ENCODE measurements at places on chromosomes 2 and 18.

DNA sequence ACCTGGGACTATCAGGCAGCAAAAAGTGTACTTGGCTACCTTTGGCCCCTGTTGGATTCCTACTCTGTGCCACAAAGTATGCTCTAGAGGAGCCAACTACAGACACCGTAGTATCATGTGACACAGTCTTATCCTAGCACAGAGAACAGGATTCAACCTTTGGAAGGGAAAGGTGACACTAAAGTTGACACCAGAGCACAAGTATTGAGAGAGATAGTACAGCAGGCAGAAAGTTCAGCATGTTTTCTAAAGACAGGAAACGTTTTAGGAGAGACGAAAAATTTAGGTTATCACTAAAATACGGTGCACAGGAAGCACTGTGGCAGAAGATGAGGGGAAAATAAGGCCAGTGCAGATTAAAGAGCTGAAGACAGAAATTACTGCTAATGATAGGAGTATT is 18.6 kb downstream of the SMAD2 start:
- no peak for DNase-seq

DNA sequence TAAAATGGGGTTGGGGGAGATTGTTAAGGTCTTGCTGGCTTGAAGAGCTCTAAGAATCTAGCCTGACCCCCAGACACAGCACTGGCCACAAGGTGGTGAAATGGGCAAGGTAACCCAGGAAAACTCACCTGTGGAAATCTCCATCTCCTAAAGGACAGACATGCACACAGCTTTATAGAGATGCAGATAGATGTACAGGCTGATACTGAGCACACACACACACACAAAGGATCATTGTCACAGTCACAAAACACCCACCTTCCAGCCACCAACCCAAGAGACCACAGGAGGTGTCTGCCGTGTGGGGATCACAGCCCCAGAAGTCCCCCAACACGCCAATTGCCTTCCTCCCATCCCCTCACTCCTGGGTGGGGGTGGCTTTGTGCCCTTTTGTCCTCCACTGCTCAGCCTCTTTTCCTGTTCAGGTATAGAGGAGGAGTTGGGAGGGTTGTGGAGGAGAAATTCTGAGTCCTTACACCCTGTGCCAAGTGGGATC is 3.2 kb upstream of the CYP26B1 start:
- DNase-seq: no peak

GRCh38 chr2:49616800-49617199 is 462.5 kb upstream of the FSHR start:
- peak; percentile 4 for DNase-seq

- DNase-seq: peak; percentile 9
Measured at GRCh38 chr2:173545364-173545763, 190.7 kb downstream of the CDCA7 start.

DNA sequence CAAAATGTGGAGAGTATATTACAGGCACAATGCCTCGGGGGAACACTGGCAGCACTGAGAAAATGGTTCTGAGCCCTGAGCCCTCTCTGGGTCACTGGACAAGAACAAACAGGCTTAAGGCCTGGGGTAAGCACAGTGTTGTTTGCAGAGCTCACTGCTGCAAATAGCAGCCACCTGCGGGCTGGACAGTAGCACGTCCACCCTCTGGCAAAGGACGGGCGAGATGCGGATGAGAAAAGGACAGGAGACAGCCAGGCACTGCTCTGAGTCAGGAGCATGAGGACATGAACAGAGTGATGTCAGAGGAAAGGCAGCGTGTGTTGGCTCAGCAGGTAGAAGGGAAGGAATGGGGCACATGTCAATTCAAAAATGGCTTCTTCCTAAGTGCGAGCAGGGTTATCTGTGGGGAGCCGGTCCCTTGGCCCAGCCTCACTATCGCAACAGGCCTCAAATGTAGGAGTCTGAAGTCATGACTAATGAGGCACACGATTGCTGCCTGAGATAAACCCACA is 25.9 kb upstream of the NEB start:
- peak; percentile 54 for DNase-seq

DNA sequence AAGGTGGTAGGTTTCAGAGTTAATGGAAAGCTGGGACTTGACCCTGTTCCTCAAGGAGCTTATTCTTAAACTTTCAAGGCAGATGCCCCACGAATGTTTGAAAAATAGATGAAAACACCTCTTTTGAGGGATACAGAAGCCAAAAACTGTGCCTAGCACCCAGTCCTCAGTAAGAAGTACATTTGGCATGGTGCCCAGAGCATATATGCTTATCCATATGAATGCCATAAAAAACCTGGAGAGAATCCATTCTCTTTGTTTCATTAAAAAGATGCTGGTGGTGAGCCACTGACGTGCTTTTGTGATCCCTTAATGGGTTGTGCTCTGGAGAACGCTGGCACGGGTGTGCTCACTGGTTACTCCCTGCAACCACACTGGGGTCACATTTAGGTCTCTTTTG is 69.0 kb downstream of the IL1R2 start:
- no peak for DNase-seq

DNA sequence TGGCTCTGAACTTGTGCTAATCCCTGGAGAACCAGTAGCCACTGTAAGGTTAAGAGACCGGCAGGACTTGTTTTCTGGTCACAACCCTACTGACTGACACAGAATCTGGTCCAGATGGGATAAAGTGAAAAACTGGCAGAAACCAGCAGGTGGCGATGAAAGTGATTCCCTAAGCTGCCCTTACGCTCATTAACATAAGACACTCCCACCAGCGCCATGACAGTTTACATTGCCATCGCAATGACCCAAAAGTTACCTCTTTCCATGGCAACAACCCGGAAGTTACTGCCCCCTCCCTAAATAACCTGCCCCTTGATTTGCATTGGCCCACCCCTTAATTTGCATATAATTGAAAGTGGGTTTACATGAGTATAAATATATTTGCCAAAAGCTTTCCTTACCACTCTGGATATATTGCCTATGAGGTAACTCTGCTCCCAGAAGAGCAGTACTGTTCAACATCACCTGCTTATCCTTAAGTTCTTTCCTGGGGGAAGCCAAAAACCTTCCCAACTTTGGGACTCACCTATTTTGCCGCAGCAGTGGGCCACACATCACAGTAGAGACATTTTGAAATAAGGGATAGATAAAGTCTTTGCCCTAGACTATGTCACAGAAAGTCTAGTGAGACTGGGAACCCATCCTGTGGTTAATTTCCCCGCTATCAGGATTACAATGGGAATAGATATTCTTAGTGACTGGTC is 35.8 kb upstream of the AFF3 start:
- peak; percentile 72 for DNase-seq

DNA sequence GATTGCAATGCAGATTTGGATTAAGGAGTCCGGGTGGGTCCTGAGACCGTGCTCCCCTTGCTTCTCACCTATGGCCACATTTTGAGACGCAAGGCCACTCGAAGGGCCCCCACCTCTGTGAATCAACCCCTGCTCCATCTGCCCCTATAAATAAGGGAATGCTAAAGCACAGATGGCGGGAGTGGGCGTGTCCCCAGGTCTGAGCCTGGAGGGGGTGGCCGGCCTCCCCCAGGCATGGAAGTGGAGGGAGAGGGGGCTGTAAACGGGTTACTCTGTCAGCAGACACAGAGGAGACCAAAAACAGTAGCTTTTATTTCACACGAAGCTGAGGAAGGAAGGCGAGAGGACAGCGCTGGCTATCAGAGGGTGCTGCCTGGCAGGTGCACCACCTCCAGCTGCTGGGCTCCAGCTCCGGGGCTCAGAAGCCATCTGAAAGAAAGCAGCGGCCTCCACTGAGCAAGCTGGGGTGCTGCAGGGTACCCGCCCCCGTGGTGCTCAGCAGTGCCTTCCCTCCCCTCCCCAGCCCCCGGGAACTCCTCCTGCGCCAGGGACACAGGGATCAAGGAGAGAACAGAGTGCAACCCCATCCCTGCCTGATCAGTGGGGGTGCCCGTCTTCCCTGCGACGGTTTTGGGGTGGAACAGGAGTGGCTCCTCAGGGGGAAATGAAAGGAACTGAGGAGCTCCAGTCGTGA is 56.7 kb upstream of the RAB6C start:
- DNase-seq: no peak

- DNase-seq: peak; percentile 81
Measured at GRCh38 chr2:84959095-84959565, 11.8 kb upstream of the KCMF1 start.

DNA sequence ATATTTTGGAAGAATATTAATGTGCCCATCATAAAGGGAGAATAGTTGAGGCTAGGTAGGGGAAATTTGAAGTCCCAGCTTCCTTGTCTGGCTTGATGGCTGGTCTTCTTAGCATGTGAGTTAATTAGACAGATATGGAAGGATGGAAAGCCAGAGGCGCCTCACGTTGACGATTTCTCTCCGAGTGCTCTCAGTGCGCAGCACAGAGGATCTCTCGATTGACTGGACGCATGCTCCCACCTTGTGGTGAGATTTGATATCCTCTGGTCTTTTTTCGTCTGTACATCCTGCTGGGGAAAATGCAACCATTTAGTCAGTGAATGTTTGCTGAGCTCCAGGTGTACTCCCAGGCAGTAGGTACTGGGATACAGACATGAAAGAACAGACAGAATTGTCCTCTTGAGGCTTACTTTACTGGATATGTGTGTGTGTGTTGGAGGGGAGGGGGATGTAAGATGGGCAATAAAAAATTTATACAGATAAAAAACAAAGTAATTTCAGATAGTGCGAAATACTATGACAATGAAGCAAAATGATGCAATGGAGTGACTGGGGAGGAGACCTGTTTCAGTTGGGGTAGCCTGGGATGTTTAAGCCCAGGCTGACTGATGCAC is 66.9 kb upstream of the ZNG1B start:
- DNase-seq: peak; percentile 87

DNA sequence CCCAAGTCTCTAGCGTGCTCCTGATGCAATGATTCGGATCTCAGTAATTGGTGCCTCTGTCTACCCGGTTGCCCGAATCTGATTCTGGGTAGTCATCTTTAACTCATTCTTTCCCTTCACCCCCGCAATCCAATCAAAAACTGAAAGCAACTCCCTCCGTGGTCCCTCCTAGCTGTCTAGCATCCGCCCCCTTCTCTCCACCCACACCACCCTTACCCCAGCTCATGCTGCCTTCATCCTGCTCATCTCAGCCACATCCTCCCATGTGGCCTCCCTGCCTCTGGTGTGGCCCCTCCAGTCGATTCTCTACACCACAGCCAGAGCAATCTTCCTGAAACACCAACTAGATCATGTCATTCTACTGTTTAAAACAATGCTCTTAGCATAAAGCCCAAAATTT is 62.3 kb downstream of the TTC32 start:
- no peak for DNase-seq

DNA sequence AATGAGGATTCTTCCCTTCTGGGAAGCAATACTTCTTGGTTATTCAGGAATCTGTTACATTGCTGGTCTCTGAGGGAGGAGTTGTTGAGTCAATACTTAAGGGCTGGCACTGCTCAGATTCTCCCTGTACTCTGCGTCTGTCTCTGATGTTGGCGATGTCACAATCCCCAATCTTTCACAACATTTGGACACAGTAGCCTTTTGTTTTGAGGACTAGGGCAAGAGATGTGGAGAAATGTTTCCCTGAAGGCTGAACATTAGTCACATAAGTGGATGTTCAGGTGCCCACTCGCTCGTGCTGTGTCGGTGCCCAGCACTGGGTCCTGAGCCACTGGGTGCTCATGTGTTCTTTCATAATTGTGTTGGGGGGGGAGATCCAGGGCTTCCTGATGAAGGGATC is 55.0 kb downstream of the MAPK4 start:
- peak; percentile 10 for DNase-seq

GRCh38 chr2:128315122-128315828 is 3.4 kb downstream of the HS6ST1 start:
- DNase-seq: no peak

DNA sequence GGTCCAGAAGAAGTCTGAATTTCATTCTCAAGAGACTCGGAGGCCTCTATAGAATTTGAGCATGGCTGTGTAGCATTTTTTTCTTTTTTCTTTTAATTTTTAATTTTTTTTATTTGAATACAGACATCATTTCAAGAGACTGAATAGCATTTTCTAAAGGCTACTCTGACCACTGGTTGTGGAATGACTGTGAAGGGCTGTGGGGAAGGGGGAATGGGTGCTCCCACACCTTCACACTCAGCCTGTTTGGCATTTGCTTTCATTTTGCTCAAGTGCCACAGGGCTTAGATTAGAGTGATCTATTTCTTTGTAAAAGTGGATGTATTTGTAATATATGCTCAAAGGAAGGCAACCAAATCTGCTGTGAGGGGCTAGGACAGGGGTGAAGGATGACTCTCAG is 142.0 kb upstream of the SPOPL start:
- DNase-seq: no peak

DNA sequence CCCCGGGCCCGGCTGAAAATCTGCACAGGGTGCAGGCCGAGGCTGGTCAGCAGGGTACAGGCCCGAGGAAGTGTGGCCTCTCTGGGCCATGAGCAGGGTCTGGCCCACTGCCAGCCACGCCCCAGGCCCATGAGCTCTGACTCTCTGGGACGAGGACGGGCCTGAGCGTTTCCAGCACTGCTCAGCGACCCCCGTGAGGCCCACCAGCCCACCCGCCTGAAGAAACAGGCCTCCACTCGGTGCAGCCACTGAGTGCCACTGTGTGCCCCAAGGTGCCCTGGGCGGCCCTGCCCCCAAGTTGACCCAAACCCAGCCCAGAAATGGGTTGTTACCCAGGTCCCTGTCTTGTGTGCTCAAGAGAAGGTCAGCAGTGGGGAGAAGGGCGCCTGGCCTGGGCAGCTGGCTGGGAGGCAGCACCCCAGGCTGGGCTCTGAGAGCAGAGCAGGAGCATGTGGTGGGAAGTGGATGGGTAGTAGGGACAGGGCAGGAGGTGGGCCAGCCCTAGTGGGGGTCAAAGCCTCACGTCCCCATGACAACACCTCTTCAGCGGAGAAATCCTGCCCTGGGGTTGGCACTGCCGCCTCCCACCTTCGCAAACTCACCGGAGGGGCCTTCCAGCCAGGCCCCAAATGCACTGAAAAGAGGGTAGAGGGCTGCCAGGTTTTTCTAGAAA is 2.1 kb upstream of the SNED1 start:
- DNase-seq: no peak

GRCh38 chr2:185179743-185180142 is 558.9 kb upstream of the FSIP2 start:
- DNase-seq: no peak

Data from choroid plexus epithelial cell (primary cell).